Erythroblast (primary cell): ENCODE measurements at places on chromosomes 11 and 22.

DNA sequence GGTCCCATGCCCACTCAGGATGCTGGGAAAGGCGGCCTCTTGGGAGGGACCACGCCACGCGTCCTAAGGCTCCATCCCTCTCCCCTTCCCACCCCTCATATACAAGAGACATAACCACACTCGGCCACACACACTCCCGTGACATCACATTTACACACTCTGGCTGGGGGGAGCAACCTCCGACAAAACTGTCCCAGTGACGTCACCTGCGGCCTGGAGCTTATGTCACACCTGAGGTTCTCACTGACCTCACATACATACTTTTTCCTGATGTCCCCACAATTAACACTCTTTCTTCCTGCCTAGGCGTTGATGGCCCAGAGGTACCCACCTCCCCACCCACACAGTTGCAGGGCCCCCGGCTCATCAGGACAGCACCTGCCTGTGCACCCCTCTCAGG lies 1.9 kb downstream of the ELFN2 start:
- DNase-seq = no peak

GRCh38 chr22:46540874-46541273 lies 3.5 kb upstream of the CELSR1 start:
- no peak for DNase-seq

DNA sequence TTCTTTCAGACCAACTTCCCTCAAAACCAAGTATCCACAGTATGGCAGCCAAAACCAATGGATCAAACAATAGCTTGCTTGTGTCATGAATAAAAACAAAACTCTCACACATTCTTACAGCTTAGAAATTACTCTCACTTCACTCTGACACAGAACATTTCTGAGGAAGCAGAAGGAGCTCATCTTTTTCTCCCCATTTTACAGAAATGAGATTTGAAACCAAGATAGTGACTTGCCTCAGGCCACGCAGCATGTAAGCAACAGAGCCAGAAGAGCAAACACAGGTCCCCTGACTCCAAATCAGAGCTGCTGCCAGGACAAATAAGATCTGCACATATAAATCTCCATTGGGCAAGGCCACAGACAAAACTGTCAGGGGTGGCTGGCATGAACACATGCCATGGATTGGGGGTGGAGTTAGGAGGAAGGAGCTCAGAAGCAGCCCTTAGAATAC lies 64.8 kb downstream of the RAB30 start:
- DNase-seq = no peak

GRCh38 chr11:33889821-33890378 lies 2.0 kb downstream of the LMO2 start:
- DNase-seq = no peak

DNA sequence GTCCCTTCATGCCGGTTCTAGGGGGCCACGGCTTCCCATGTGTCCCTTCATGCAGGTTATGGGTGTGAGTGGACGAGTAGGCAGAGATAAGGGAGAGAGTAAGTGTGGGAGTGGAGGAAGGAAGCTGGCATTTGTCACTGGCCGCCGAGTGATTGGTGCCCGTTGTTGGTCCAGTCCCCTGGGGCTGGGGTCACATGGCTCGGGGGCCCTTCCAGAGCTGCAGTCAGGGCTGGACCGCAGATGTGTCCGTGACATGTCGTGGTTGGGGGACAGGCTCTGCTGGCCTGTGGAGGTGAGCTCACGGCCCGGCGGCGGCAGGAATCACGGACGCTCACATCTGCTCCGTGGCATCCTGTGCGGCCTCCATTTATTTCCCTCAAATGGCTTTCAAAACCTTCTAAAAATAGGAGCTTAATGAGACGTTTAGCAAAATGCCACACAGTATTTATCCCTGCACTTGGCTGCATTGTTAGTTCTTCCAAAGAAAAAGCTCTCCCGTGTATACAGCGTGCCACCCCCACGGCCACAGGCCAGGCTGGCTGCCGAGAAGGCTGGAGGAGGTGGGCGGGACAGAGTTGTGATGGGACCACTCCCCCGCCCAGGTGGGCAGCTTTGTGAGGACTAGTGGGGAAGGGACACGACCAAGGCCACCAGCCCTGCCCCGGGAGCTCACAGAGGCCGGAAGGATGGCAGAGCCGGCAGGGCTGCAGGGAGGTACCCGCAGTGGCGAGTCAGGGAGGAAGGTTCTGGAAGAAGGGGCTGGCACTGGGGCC lies 386.7 kb downstream of the TBC1D22A start:
- DNase-seq = no peak

GRCh38 chr11:94017446-94017845 lies 3.7 kb upstream of the HEPHL1 start:
- DNase-seq = no peak

DNA sequence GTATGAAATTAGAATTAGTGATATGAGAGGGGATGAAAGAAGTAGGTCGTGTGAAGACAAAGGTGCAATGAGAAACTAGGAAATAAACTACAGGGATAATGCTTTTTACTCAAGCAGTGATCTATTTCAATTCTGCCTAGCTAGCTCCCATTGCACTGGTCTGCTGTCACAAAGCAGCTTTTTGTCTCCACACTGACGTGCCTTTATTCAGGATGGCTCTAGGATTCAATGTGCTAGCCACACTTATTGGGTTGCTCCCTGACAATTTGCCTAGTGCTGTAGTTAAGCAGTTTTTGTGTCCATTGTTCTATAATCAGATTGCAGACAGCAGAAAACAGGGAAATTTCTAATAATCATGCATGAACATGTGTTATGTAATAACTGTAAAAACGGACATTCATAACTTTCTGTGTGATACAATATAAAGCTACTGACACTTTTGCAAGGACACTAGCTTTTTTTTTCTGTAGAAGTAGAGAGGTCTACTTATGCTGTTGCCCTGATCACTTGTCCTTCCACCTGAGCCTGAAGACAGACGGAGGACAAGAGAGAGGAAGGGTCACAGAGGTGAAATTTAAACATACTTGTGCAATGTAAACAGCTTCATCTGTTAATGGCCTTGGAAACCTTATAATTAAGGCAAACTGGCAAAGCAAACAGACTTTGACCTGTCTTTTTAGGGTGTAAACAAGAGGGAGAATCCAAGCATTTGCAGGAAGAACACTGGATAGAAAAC lies 269.6 kb downstream of the LRRC4C start:
- DNase-seq = no peak

DNA sequence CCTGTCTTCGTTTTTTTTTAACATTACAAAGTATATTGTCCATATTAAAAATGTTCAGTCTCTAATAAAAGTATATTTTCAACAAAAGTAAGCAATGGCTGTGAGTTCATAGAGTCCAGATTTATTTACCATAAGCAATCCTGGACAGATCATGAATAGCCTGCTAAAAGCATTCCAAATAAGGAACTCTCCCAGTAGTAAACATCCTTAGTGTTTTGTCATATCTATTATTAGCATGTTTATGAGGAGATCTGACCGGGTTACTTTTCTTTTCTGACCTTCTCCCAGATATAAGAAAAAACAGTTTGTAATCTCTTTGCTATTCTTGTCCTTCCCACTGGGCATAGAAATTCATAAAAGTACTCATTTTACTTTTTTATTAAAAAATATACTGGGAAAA lies 403.9 kb upstream of the ANO3 start:
- DNase-seq = no peak

GRCh38 chr11:60378354-60378753 lies at the start of gene MS4A7:
MS4A7 (plus strand) TSS chr11:60378532; CDS start chr11:60383142, 4,610 bp downstream.
- no peak for DNase-seq

DNA sequence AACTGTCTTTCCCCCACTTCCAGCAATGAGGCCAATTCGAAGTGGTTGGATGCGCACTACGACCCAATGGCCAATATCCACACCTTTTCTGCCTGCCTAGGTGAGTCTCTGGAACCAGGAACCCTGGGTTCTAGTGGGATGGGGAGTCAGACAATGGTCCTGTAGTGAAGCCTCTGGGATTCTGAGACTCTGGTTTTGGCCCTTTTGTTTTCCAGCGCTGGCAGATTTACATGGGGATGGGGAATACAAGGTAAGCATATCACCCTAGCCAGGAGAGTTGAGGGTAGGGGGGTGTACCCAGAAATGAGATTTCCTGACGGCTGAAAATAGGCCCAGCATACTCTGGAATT lies 530 bp downstream of the BBS1 start:
- DNase-seq = no peak

- no peak for DNase-seq
These were observed 146.5 kb downstream of the MYO18B start for GRCh38 chr22:25888399-25889054.

DNA sequence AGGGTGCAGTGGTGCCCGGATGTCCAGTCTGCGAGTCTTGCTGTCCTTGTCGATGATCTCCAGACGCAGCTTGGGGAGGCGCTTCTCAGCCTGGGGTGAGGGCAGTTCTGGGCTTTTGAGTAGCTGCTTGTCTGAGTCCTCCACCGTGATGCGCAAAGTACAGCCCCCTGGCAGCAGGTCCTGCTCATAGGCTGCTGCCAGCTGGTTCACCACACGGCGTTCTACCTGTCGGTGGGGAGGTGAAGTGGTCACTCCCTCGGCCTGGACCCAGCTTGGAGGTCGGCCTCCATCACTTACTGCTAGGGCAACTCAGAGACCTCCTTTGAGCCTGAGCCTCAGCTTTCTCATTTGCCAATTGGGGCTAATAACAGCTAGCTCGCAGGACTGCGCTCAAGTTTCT lies 49.4 kb upstream of the PHOX2A start:
- DNase-seq = no peak

- no peak for DNase-seq
These were observed 14.4 kb downstream of the IL18BP start for GRCh38 chr11:72012897-72013721.

- peak; percentile 34 for DNase-seq
These were observed 1.1 kb downstream of the TPST2 start for GRCh38 chr22:26588729-26589366.

GRCh38 chr11:76073724-76074123 lies 132.6 kb downstream of the WNT11 start:
- no peak for DNase-seq

DNA sequence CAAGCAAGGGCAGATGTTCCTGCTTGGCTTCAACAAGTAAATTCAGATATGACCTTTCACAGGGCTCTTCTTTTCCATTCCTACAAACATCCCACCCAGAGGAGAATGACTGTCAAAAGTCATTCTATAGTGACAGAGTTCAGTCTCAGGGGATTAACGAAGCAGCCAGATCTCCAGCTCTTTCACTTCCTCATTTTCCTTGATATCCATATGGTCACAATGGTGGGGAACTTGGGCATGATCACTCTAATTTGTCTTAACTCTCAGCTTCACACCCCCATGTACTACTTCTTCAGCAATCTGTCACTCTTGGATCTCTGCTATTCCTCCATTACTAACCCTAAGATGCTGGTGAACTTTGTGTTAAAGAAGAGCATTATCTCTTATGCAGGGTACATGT lies 15.0 kb upstream of the OR8B8 start:
- no peak for DNase-seq

- DNase-seq = no peak
These were observed 466 bp downstream of the FAM168A start for GRCh38 chr11:73597336-73597955.

DNA sequence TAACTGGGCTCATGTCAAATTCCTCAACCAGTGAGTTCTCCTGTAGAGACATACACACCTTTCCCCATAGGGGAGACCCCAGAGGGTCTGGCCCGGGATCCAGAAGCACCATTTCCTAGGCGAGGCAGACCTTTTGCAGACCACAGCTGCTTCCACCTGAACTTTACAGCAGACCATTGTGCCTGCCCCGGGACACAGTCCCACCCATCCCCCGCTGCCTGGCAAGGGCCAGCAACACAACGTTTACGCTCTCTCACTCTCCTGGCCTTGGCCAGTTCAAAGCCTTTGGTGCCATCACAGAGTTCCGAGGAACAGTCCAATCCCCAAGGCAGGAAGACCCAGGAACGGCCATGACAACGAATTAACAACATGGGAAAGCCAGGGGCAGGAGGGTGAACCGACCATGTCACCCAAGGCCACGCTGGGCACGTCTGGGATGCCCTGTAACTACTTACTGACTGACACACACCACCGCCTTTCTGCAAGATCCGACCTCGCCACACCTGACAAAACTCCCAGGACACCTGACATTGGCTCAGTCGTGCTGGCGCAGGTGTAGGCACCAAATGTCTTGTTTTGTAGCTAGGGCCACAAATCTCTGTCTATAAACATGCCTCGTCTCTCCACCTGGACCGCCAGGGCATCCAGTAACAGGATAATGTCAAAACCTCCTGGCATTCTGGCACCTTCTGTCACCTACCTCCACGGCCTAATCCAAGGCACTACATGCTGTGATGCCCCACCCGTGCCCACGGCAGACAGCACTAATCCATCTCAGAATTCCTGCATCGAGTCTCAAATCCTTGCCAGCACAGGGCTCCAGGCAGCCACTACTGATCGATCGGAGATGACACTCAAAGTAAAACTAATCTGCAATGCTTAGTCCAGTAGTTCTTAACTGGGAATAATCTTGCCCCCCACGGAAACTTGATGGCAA lies 51.3 kb downstream of the MYH9 start:
- DNase-seq = no peak

- DNase-seq = no peak
These were observed at the start of gene PNPLA5 for GRCh38 chr22:43891360-43892182. PNPLA5 (minus strand) TSS chr22:43892013; CDS start chr22:43891880, 133 bp downstream.

DNA sequence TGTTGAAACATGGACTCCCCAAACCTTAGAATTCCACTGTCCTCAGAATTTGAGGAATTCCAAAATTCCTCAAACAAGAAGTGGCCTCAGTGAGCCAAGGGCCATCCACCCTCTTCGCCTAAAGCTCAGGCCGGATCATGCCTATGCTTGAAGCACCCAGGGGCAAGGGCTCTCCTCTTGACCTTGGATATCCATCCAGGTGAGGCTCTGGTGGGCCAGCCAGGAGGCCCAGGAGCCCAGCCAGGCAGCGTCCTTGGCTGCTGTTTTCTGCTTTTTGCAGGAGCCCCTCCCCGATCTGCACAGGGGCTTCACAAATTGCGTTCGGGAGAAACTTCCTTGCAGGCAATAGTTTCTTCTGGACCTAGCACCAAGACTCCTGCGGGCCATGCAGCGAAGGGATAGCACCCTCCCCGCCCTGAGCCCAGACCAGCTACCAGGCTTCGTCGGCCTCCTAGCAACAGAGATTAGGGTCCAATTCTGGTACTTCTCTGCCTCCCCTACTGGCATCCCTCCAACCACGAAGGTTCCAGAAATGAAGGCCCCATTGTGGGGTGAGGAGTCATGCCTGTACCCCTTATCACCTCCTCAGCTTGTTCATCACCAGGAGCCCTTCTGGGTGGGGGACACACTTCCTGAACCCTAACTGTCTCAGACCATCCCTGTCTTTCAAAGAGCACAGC lies 2.0 kb downstream of the PHLDA2 start:
- no peak for DNase-seq
